ENCODE measurements at places on chromosomes 4 and X.
A peak's percentile ranks its signal among the peaks of the same experiment; 100 is the strongest.

DNA sequence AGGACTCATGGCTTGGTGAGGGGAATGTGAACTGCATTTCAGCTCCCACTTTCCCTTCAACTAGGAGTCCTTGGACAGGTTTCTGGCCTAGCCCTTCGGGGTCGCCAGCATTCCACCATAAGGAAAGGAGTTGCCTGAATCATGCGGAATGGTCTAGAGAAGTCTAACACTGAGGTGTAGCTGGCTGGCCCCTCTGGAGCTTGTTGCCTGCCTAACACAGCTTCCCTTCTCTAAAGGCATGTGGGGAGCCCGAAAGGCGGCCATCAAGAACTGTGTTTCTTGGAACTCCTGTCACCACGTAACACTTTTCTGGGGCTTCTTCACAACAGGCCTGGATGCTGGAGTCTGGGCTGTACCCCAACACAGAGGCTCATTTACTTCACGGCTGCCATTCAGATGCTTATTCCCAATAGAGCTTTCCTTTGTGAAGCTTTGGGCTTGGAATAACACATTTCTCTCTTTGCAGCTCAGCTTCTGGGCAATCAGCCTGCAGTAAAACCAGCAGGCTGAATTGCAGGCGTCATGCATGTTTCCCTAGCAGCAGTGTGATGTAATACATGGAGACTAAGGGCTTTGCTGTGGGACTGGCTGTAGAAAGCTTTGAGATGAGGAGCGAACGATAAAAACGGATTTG lies 5.4 kb downstream of the GABRQ start:
- DNase-seq, result peak; percentile 67
- peaks cover 3% of the 10 kb centered on the region for H3K4me1 ChIP-seq
- no peaks in the 10 kb centered on the region for H3K27me3 ChIP-seq
- no peak overlapping the region for H3K4me3 ChIP-seq
- H3K36me3 ChIP-seq, result no peaks in the 10 kb centered on the region
- H3K27ac ChIP-seq, result no peak overlapping the region

GRCh38 chrX:30489323-30489722 lies 88.2 kb downstream of the TASL start:
- DNase-seq, result no peak
- H3K36me3 ChIP-seq, result no peaks in the 10 kb centered on the region
- H3K4me3 ChIP-seq, result no peak overlapping the region
- H3K27me3 ChIP-seq, result no peaks in the 10 kb centered on the region

GRCh38 chrX:48683411-48683982 lies at the start of gene WAS:
TSS of gene WAS (plus strand) at chrX:48683799. CDS start at chrX:48683854, 55 bp downstream.
- H3K36me3 ChIP-seq, result no peaks in the 10 kb centered on the region
- H3K27me3 ChIP-seq, result no peaks in the 10 kb centered on the region
- H3K27ac ChIP-seq, result no peak within 1 kb of the TSS
- DNase-seq, result no peak
- H3K4me1 ChIP-seq, result no peaks in the 10 kb centered on the region

DNA sequence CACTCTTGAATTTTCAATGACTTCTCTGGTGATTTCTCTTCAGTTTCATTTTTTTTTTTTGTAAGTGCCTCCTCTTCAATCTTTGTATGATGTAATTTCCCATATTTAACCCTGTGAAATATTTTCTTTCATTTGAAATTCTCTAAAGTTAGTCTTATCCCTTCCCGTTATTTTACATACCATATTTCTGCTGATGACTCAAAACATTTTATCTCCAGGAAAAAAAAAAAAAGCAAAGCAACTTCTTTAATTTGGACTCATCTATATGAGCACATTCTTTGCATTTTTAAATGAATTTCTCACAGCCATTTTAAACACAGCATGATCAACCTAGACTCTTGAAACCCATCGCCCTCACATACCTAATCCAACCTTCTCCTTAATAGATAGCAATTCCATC lies 1831.4 kb downstream of the ARAP2 start:
- DNase-seq, result no peak
- no peak overlapping the region for H3K4me3 ChIP-seq
- no peaks in the 10 kb centered on the region for H3K4me1 ChIP-seq
- no peaks in the 10 kb centered on the region for H3K36me3 ChIP-seq

GRCh38 chr4:110484029-110484428 lies 8.1 kb downstream of the ENPEP start:
- no peaks in the 10 kb centered on the region for H3K36me3 ChIP-seq
- no peak for DNase-seq
- H3K27me3 ChIP-seq, result no peaks in the 10 kb centered on the region
- no peaks in the 10 kb centered on the region for H3K4me1 ChIP-seq

DNA sequence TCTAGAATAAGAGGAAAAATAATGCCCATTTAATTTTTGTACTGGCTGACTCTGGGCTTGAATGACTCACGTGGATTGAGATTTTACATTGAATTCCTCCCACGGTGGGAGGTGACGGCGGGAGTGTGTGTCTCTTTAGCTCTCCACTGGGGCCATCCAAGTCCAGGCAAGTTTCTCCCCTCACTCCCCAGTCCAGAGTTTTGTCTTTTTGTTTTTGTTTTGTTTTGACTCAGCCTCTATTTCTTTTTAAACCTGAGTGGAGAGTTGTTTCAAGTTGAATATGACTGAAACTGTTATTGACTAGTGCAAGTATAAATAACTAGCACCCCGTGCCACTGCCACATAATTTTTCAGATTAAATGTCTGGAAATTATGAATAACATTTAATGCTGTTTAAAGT lies 13.6 kb downstream of the CHST7 start:
- H3K27me3 ChIP-seq, result no peaks in the 10 kb centered on the region
- H3K4me3 ChIP-seq, result peak overlapping the region; percentile 2
- DNase-seq, result no peak
- H3K27ac ChIP-seq, result no peak overlapping the region

Data from vagina (tissue), 2 donors.